Prostate gland (tissue), 2 donors: ENCODE measurements at places on chromosomes 13 and 19. TPM values are rescaled to one million over a fixed set of nuclear protein-coding genes. Genes with fewer than 3 reads are reported as not detected.

RASAL3 gene
- 4.3 TPM for total RNA-seq

KLK10 gene
- total RNA-seq, result 7.4 TPM

AZU1 gene
- total RNA-seq, result 6.9 TPM

EBI3 gene
- total RNA-seq, result 3.0 TPM

ATP8B3 gene
- total RNA-seq, result 4.7 TPM

CILP2 gene
- 3.7 TPM for total RNA-seq

DNA sequence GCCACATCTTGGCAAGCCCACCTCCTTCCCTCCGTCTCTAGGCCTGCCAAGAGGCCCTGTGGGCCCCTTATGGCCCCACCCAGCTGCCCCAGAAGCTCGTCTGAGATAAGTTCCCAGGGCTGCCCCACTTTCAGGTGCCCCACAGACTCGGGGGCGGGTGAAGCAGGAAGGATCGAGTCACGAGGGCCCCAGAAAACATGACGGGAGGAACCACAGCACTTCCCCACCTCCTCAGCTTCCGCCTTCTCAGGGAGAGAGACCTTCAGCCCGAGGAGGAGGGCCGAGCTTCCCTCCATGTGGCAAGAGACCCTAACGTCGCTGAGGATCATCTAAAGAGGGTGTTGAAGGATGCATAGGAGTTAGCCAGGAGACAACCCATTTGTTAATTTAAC is 4.5 kb upstream of the IL12RB1 start:
- DNase-seq, result no peak
- no peaks in the 10 kb centered on the region for H3K36me3 ChIP-seq
- no peak overlapping the region for H3K27ac ChIP-seq
- H3K4me3 ChIP-seq, result no peak overlapping the region
- no peaks in the 10 kb centered on the region for H3K27me3 ChIP-seq

DNA sequence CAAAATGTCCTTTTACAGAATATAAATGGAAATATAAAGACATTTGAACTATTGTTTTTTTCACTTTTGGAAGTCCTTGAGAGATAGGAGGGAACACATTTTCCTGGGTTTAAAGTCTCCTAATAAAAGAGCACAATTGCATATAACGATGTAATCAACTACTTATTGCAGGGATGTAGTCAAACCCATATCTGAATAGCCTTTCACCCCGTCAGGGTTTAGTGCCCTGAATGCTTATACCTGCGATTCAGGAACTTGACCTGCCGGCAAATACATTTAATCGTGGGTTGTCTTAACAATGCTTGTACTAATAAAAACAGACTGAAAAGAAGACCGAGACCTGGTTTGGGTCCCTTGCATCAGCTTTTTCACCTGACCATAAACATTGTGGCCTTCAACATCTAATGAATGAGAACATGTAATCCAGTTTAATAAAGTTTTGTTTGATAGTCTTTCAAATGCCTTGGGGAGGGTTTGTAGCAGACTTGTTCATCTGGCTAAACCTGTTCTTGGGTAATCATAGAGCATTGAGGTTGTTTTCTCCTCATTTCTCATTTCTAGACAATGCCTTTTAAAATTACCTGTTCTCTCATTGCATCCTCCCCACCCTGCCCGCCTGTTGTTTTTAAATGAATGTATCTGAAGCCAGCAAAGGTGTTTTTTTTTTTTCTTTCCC is 7.0 kb downstream of the KLF5 start:
- H3K36me3 ChIP-seq, result no peaks in the 10 kb centered on the region
- peak; percentile 44 for DNase-seq
- no peak overlapping the region for H3K27ac ChIP-seq
- peaks cover 5% of the 10 kb centered on the region for H3K4me1 ChIP-seq
- no peaks in the 10 kb centered on the region for H3K27me3 ChIP-seq

- no peak overlapping the region for H3K27ac ChIP-seq
- H3K27me3 ChIP-seq, result no peaks in the 10 kb centered on the region
- DNase-seq, result no peak
- H3K4me1 ChIP-seq, result no peaks in the 10 kb centered on the region
These were observed 116.5 kb downstream of the DNAJC15 start for GRCh38 chr13:43139921-43140320.

DNA sequence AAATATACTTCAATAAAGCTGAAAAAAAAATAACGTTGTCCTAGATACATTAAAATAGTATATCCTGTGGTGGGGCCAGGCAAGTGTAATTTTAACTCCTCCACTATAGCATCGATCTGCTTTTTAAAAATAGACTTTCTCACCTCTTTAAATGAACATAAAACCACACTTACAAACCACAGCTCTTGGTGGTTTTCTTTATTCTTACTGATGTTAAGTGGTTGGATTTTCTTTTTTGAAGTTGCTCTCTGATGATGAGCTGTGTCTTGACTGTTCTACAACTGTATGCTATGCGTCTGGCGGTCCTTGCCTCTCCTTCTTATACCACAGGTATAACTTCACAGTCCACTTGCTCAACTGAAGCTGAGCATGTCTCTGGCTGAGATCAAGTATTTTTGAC is 721.5 kb upstream of the KLHL1 start:
- no peak overlapping the region for H3K4me3 ChIP-seq
- no peaks in the 10 kb centered on the region for H3K4me1 ChIP-seq
- no peaks in the 10 kb centered on the region for H3K36me3 ChIP-seq

DNA sequence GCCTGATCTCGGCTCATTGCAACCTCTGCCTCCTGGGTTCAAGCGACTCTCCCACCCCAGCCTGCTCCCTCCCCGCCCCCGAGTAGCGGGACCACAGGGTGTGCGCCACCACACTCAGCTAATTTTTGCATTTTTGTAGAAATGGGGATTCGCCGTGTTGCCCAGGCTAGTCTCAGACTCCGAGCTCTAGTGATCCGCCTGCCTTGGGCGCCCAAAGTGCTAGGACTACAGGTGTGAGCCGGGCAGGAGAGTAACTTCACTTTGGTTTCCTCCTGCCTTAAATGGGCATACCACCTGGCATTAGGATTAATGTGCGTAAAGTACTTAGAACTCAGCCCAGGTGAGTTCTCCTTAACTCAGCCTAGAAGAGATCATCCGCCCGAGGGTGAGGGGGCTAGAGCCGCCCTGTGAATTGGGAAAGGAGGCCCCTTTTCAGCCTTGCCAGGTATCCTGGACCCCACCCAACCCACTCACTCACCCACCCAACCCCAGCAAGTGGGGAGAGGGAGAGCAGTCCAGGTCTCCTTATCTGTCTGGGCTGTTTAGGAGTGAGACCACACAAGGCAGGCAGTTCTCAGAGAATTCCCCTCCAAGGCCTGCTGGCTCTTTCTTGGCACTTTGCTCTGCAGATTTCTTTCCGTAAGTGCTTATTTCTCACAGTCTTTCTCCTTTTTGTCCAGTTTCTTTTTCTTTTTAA is 1.2 kb upstream of the ZFP36 start:
- no peaks in the 10 kb centered on the region for H3K27me3 ChIP-seq
- peaks cover 8% of the 10 kb centered on the region for H3K4me1 ChIP-seq
- H3K27ac ChIP-seq, result peak overlapping the region; percentile 100
- H3K36me3 ChIP-seq, result peaks cover 8% of the 10 kb centered on the region
- peak overlapping the region; percentile 75 for H3K4me3 ChIP-seq

- no peak overlapping the region for H3K27ac ChIP-seq
- no peaks in the 10 kb centered on the region for H3K36me3 ChIP-seq
- H3K4me1 ChIP-seq, result no peaks in the 10 kb centered on the region
- no peak overlapping the region for H3K4me3 ChIP-seq
These were observed 68.3 kb downstream of the PEPD start for GRCh38 chr19:33453265-33453664.

- H3K27me3 ChIP-seq, result no peaks in the 10 kb centered on the region
- H3K36me3 ChIP-seq, result no peaks in the 10 kb centered on the region
- no peak overlapping the region for H3K27ac ChIP-seq
- H3K4me1 ChIP-seq, result no peaks in the 10 kb centered on the region
- H3K4me3 ChIP-seq, result no peak overlapping the region
These were observed 62.0 kb downstream of the KL start for GRCh38 chr13:33078263-33078662.

DNA sequence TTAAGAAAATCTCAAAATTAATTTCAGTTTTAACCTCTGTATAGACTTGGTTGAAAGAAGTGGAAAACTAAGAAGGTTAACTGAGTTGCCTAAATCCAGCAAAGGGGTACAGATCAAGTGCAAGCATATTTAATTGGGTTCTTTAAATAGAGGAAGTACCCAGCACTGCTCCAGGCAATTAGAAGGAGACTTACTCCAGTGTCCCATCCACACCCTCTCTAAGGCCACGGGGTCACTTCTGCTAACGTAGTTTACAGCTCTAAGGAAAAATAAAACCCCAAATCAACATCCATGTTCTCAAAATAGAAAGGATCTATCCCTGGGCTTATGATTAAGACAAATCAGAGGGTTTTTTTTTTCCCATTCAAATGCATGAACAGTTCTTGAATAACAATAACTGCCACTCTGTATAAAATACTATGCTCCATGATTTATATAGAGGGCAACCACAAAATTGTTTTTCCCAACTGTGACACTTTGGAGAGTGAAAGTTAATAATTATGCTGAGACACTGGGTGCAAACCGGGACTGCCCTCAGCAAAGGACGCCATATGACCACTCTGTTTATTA is 4.6 kb downstream of the FRY start:
- no peak overlapping the region for H3K4me3 ChIP-seq
- H3K4me1 ChIP-seq, result peaks cover 3% of the 10 kb centered on the region
- H3K36me3 ChIP-seq, result no peaks in the 10 kb centered on the region
- H3K27ac ChIP-seq, result no peak overlapping the region
- DNase-seq, result no peak
- no peaks in the 10 kb centered on the region for H3K27me3 ChIP-seq

GRCh38 chr13:27542220-27542619 is 78.1 kb downstream of the LNX2 start:
- no peaks in the 10 kb centered on the region for H3K4me1 ChIP-seq
- no peaks in the 10 kb centered on the region for H3K27me3 ChIP-seq
- DNase-seq, result no peak
- H3K36me3 ChIP-seq, result no peaks in the 10 kb centered on the region

DNA sequence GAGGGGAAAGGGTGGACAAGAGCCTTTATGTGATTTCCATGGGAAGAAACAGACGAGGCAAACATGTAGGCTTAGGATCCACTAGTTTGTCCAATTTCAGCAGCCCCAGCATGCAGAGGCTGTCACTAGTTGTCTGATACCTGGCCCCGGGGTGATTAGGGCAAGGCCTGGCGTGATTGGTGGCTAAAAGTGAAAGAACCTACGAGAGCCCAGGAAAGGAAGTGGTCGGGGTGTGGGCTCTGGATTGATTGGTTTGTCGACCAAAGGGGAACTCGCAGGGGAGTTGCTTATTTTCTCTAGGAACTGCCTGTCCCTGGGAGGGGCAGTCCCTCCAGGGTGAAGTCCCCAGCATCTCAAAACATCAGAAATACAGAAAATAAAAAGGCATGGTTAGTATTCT is 64.2 kb upstream of the UQCRFS1 start:
- H3K27ac ChIP-seq, result no peak overlapping the region
- DNase-seq, result no peak
- no peaks in the 10 kb centered on the region for H3K36me3 ChIP-seq
- no peaks in the 10 kb centered on the region for H3K27me3 ChIP-seq

DNA sequence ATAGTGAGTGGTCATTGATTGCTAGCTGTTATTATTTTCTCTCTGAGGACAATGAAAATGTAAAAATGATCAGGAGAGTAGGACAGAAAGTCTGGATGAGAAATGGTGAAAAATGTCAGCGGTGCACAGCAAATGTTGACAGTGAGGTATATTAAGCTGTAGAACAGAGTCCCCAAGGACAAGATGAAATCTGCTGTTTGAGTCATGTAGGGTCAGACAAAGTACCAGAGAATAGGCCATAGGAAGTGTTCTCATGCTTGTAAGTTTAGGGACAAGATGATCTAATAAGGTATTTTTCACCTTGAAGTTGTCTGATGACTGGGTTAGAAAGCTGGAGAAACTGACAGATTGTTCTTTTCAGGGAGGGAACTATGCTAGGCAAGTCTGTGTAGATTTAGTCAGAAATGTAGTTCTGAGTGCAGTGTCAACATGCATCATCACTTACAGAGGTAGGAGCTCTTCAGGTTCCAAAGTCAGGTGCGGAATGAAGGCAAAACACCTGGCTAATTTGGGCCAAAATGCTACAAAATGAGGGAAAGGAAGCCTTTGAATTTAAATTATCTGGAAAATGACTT is 369.3 kb downstream of the DLEU7 start:
- no peaks in the 10 kb centered on the region for H3K36me3 ChIP-seq
- DNase-seq, result no peak
- H3K4me1 ChIP-seq, result no peaks in the 10 kb centered on the region
- H3K27ac ChIP-seq, result no peak overlapping the region

GRCh38 chr13:54875111-54875510 is 1846.5 kb downstream of the OLFM4 start:
- H3K27ac ChIP-seq, result no peak overlapping the region
- H3K27me3 ChIP-seq, result no peaks in the 10 kb centered on the region
- no peaks in the 10 kb centered on the region for H3K36me3 ChIP-seq
- H3K4me3 ChIP-seq, result no peak overlapping the region
- no peaks in the 10 kb centered on the region for H3K4me1 ChIP-seq
- DNase-seq, result no peak

DNA sequence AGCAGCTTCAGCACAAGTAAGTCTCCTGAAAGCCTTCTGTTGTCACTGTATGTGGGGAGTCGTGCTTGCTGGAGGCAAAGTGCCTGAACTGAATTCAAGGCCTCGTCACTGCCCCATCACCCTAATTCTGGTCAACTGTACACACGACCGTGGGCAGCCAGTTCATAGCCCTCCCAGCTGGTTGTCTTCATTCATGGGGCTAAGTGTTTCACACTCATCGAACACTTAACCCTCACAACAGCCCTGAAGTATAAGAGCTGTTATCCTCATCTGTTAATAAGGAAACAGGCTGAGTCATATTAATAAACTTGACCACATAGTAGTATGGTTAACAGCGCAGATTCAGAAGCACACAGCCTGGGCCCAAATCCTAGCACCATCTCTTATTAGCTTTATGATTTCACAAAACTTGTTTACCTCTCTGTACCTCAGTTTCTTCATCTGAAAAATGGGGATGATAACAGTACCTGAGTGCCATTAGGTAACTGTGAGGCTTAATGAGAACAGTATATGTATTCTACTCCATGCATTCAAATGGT is 66.7 kb downstream of the CDADC1 start:
- H3K36me3 ChIP-seq, result no peaks in the 10 kb centered on the region
- H3K27ac ChIP-seq, result peak overlapping the region; percentile 47
- DNase-seq, result no peak
- H3K4me3 ChIP-seq, result no peak overlapping the region
- no peaks in the 10 kb centered on the region for H3K27me3 ChIP-seq
